ENCODE measurements at places on chromosomes 4 and X.

DNA sequence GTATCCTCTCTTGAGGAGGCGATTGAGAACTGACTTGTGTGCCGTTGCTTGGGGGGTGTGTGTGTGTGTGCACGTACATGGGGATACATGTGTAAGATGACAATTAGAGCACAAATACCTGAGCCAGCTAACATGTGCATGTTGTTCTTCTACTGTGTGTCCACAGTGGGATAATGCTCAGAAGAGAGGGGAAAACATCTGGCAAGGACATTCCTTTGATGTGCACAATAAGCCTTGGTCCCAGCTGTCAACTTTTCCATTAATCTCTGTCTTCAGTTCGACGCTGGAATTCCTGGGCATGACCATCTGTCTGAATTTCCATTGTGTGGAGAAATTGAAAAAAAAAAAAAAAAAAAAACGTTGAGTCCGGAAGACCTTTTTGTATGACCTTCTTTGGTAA lies 592.0 kb upstream of the GALNTL6 start:
- DNase-seq: no peak

DNA sequence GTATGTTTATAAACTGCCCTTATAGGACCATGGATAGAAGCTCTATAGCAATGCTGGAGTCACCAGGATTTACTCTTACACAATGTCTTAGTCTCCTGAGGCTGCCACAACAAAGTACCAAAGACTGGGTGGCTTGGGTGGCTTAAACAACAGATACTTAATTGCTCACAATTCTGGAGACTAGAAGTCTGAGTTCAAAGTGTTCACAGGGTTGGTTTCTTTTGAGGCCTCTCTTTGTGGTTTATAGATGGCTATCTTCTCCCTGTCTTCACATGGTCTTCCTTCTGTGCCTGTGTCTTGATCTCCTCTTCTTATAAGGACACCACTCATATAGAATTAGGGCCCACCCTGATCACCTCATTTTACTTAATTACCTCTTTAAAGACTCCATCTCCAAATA lies 2.0 kb upstream of the TRPC3 start:
- no peak for DNase-seq

- no peak for DNase-seq
Measured at GRCh38 chr4:81804849-81805248, 333.1 kb upstream of the RASGEF1B start.

- DNase-seq: no peak
Measured at GRCh38 chr4:76674983-76675382, 223.0 kb downstream of the SOWAHB start.

DNA sequence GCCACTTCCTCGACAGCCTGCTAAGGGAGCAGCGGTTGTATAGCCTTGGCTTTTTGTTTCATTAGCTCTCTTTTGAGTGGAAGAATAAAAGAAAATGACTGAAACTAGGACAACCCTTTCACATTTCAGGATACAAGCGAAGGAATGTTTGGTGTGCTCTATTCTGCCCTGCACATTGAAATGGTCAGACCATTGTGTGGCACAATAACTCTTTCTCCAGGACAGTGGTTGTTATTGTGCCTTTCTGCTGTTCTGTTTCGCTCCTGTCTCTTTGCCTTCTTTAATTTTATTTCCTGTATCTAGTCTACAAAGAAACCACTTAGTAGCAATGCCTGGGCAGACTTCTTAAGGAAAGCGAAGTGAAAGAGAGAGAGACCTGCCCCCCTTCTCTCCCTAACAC lies 473.7 kb downstream of the GBA3 start:
- DNase-seq: no peak

DNA sequence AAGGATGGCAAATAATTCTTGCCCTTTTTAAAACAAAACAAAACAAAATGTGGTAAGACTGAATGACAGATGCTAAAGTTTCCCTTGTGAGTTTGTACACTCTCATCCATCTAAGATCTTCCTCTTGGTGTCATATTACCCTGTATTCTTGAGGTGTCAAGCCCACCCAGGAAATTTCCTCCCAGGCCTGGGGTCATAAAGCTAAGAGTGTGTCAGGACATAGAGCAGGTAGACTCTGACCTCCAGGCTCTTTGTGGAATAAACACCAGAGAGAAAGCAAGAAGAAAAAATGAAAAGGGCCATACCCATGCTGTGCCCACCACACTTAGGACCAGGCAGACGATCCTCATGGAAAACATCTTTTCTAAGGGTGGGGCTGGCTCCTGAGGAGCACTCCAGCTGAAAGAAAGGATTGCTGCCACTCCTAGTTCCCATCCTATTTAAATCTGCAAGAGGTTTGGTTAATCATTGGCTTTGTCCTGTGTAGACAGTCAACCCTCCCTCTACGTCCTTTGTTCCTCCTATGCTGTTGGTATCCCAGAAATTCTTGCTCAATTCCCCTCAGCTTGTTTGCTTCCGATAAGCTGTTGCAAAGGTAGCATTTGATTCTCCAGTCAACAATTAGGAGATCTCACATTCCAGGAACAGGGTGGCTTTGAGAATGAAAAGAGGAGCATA lies at the start of gene FGA:
TSS of gene FGA (minus strand) at position 414 of the 678 bp plus-strand sequence. CDS start at position 359, 55 bp downstream.
- DNase-seq: no peak

DNA sequence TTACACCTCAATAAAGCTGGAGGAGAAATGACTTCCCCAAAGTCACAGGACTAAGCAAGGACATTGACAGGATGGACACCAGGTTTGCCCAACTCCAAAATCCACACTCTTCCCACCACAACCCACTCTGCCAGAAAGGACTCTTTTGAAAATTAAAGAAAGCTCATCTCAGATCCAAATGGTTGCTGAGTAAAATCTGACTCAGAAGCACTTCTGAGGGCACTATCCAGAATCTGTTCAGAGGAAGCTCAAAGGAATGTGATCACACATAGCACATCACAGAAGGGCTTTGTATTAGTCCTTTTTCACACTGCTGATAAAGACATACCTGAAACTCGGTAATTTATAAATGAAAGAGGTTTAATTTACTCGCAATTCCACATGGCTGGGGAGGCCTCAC lies 155.5 kb downstream of the RAB28 start:
- no peak for DNase-seq

DNA sequence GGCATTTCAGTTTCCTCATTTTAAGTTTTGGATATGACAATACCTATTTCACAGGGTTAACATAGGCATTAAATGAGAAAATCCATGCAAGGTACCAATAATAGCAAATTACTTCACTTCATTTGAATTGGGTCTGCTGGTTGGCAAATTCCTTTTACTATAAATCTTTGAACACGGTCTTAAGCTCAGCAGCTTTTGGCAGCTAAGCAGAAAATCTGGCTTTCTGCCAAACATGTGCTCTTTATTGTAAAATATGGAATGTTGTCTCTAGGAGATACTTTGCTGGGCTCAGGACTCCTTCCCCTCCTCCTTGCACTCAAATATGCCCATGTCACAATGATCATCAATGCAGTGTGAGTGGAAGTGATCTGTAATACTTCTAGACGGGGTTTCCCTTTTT lies 16.8 kb upstream of the DMP1 start:
- peak; percentile 12 for DNase-seq

GRCh38 chrX:71604141-71604540 lies 14.2 kb downstream of the CXCR3 start:
- no peak for DNase-seq

GRCh38 chr4:108849611-108850168 lies 86.8 kb upstream of the ETNPPL start:
- no peak for DNase-seq

DNA sequence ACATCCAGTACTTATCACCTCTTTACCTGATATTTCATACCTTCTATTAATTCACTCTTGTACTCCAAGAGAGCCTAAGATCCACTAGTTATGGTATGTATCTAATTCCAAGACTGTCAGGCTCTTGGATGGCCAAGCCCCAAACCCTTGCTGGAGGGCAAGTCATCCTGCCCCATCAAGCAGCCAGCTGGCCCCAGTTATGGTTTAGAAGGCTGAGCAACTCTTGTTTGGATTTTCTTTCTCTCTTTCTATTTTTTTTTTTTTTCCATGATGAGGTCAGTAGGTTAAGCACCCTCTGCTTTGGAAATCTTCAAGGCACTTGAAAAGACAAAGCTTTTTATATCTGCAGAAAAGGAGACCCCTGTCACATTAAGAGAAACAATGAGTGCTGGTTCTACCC lies 10.9 kb upstream of the FGF16 start:
- DNase-seq: no peak

DNA sequence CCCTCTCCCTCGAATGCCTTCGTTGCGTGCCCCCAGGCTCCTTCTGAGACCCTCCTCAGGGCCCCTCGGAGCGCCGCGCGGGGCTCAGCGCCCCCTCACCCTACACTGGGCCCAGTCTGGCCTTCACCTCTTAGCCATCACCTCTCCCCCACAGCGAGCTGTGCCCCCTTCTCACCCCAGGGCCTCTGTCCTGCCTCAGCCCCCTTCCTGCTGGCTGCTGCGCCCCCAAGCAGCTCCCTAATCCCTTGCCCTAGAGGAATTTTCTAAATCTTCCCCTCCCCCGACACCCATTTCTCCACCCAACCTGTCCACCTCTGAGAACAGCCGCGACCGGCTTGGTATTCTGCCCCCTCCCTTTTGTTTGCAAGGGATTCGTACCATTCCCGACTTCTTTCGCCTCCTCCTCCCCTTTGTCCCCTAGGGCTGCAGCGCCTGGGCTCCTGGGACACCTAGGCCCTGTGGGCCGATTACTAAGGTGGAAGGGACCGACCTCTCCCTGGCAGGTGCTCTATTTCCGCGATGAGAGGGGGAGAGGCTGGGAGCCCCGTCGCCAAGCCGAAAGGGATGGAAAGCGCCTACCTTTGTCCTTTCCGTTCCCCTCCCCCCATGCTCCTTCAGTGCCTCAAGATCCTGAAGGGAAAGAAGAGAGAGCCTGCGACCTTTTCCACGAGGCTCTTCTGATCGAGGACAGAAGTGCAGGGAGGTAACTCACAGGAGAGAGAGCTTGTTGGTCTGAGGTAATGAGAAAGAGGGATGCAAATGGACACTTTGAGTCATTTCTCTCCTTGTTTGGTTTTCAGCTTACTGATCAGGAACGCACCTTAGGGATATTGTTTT lies 10.9 kb downstream of the DLG3 start:
- DNase-seq: no peak

DNA sequence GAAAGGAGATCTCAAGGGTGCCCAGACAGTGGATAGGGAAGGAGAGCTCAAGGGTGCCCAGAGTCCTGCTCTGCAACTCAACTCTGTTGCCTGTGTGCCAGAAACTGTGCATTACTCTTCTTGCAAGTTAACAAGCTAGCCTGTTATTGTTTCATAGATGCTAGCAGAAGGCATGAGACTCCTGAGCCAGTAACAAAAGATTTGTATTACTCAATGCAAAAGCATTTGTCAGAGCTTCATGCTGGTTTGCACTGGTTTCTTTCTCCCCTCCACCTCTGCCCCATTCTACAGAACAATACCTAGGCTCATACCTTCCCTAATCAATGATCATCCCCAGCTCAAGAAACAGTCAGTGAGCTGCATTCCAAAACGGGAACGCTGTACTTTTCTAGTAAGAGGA lies 124.5 kb upstream of the NEIL3 start:
- no peak for DNase-seq

DNA sequence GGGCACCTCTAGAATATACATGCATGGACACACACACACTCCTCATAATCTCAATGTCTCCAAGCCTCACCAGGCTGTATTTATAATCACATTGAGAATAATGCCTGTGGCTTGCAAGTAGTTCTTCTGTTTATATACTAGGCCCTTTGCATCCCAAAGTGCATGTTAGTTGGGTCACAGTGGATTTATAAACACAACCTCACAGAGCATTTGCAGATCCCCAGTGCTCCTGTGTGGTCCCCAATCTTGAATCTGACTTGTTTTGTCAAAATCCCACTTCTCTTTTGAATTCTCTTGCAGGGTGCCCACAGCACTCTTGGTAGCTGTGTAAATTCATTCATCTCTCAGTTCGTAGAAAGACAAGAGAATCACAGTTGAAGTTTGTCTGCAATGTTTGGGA lies 49.6 kb upstream of the PROM1 start:
- no peak for DNase-seq

- no peak for DNase-seq
Measured at GRCh38 chr4:90855111-90855510, 727.9 kb downstream of the CCSER1 start.
